ENCODE measurements at places on chromosomes 6 and 20.

- peaks cover 9% of the 10 kb centered on the region for H3K4me1 ChIP-seq
- peak overlapping the region; percentile 70 for H3K27ac ChIP-seq
- H3K36me3 ChIP-seq = no peaks in the 10 kb centered on the region
Observed at GRCh38 chr20:28562510-28562898, 2695.0 kb upstream of the DEFB115 start.

DNA sequence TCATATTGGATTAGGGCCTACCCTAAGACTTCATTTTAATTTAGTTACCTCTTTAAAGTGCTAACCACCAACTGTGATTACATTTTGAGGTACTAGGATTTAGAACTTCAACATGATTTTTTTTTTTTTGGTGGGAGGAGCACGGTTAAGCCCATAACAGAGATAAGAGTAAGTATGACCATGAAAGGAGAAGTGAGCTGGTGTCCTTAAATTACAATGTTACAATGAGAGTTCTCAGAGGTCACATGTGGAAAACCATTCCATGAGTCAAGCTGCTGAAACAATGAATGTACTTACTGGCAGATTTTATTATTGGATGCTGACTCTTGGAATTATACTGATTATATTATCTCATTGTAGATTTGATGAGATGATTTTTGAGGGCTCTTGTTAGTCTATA lies 779.3 kb upstream of the CITED2 start:
- peak; percentile 43 for DNase-seq
- H3K27me3 ChIP-seq = no peaks in the 10 kb centered on the region
- no peak overlapping the region for H3K4me3 ChIP-seq
- no peak overlapping the region for H3K27ac ChIP-seq

- H3K27ac ChIP-seq = no peak within 1 kb of the TSS
- no peaks in the 10 kb centered on the region for H3K4me1 ChIP-seq
- no peak for DNase-seq
- no peaks in the 10 kb centered on the region for H3K36me3 ChIP-seq
- H3K27me3 ChIP-seq = peaks cover 3% of the 10 kb centered on the region
Observed at GRCh38 chr6:37005061-37005810, at the start of gene FGD2. FGD2 (plus strand) TSS chr6:37005655; CDS start chr6:37005818, 163 bp downstream.

DNA sequence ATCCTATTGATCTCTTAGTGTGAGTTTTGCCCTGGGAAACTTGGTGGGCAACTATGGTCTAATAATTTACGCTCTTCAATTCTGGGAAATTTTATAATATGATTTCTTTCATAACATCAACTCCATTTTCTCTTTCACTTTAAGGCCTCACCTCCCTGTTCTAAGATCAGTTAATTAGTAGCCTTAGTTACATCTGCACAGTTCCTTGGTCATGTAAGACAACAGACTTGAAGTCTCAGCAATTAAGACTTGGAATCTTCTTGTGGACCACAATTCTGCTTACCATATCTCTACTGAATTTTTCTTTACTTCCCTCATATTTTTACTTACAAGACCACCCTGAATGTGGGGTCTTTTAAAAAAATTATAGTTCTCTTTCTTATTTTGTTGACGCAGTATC lies 8.7 kb downstream of the ENPP3 start:
- H3K4me1 ChIP-seq = no peaks in the 10 kb centered on the region
- H3K4me3 ChIP-seq = no peak overlapping the region
- no peak for DNase-seq
- H3K36me3 ChIP-seq = no peaks in the 10 kb centered on the region
- H3K27ac ChIP-seq = no peak overlapping the region
- H3K27me3 ChIP-seq = peaks cover 12% of the 10 kb centered on the region

GRCh38 chr6:144315226-144315980 lies 30.3 kb downstream of the UTRN start:
- H3K4me1 ChIP-seq = no peaks in the 10 kb centered on the region
- no peak overlapping the region for H3K4me3 ChIP-seq
- no peaks in the 10 kb centered on the region for H3K27me3 ChIP-seq

DNA sequence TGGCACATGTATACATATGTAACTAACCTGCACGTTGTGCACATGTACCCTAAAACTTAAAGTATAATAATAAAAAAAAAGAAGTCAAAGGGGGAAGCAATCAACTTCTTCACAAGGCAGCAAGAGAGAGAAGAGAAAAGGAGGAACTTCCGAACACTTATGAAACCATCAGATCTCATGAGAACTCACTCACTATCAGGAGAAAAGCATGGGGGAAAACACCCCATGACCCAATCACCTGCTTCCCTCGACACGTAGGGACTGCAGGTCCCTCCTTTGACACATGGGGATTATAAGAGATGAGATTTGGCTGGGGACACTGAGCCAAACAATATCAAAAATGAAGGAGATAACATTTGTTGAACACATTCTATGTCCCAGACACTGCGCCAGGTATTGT lies 94.8 kb upstream of the PHACTR1 start:
- H3K27me3 ChIP-seq = peaks cover 2% of the 10 kb centered on the region
- no peaks in the 10 kb centered on the region for H3K36me3 ChIP-seq
- no peak overlapping the region for H3K27ac ChIP-seq
- H3K4me1 ChIP-seq = no peaks in the 10 kb centered on the region
- no peak for DNase-seq
- H3K4me3 ChIP-seq = no peak overlapping the region

GRCh38 chr6:121436274-121436857 lies 920 bp downstream of the GJA1 start:
- H3K4me1 ChIP-seq = peaks cover 3% of the 10 kb centered on the region
- H3K36me3 ChIP-seq = no peaks in the 10 kb centered on the region
- H3K27ac ChIP-seq = peak overlapping the region; percentile 97

- H3K4me1 ChIP-seq = peaks cover 26% of the 10 kb centered on the region
- H3K27me3 ChIP-seq = no peaks in the 10 kb centered on the region
- peak overlapping the region; percentile 7 for H3K27ac ChIP-seq
- H3K36me3 ChIP-seq = no peaks in the 10 kb centered on the region
Observed at GRCh38 chr6:96234444-96234843, 218.7 kb downstream of the FUT9 start.

Measured in astrocyte (in vitro differentiated cells and primary cell).